ENCODE measurements at places on chromosomes 2 and 18. TPM values are rescaled to one million over a fixed set of nuclear protein-coding genes. Genes with fewer than 3 reads are reported as not detected.

- DNase-seq, result peak; percentile 44
Measured at GRCh38 chr18:76495006-76495370, at the start of gene ZNF516. TSS of gene ZNF516 (minus strand) at chr18:76495242. CDS start at chr18:76443054, 52,188 bp downstream.

REG3G gene
- total RNA-seq, result 0.35 TPM

DNA sequence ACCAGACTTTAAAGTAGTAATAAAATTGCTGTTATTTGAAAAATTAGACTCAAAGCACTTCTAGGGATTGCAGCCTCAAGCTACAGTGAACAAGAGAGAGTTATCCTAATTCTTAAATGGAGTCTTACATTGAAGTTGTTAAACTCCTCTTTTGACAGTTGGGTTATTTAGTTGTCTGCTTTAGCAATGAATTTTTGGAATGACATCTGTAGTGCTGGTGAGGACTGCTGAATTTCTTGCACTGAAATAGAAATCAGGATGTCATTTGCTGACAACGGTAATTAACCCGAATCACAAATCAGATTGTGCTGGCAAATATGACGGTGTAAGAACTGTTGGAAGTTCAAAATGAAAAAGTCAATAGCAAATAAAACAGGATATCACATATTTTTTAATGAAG lies 78.0 kb upstream of the LYPD6B start:
- DNase-seq, result no peak

DNA sequence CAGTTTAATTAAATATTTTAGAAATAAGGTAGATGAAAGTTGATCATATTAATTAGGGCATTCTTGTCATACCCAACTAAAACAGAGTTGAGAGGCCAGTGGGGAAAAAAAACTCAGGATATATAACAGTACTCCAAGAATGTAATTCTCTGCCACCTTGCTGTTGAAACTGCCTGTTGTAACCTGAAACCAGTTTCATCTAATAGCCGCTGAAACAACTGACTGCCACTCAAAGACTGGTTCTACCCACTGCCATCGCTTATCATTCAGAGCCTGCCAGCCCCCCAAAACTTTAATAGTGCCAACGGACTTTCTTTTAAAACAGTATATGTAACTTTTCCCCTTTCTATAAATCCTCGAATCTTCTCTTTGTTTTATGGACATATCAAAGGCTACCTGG lies 37.7 kb upstream of the FSIP2 start:
- no peak for DNase-seq

FSHR gene
- total RNA-seq, result not detected

Measured in uterus (tissue), 4 donors.